Cardiac muscle cell (in vitro differentiated cells and primary cell): ENCODE measurements at places on chromosomes 7 and 10. TPM values are rescaled to one million over a fixed set of nuclear protein-coding genes. Genes with fewer than 3 reads are reported as not detected.

The WDR86 gene
- 58.8 and 87.0 TPM in 2 replicates for polyA plus RNA-seq

The POLR2J2 gene
- 27.7 and 32.6 TPM in 2 replicates for polyA plus RNA-seq

The DOCK1 gene
- 15.0 and 20.9 TPM in 2 replicates for polyA plus RNA-seq

The RBP4 gene
- polyA plus RNA-seq, result 0.86 TPM in 1 of 2 replicates, not detected in the other

The CPVL gene
- polyA plus RNA-seq, result 75.3 and 95.2 TPM in 2 replicates

The WNT8B gene
- polyA plus RNA-seq, result not detected in 2 replicates

DNA sequence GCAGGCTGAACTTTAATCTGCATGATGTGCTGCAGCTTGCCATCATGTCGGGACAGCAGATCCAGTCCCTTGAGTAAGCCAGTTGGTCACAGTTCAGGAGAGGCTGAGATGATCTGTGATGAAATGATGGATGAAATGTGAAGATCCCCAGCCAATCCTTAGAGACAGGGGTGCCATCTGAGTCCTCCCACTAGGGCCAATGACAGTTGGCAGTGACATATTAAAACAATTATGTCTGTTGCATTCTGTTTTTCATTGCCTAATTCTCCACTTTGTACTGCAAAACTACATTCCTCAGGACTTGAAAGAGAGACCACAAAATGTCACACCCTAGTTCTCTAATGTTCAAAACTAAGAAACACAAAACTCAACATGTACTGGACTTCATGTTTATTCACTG lies 66.3 kb upstream of the CAV2 start:
- no peak for DNase-seq

DNA sequence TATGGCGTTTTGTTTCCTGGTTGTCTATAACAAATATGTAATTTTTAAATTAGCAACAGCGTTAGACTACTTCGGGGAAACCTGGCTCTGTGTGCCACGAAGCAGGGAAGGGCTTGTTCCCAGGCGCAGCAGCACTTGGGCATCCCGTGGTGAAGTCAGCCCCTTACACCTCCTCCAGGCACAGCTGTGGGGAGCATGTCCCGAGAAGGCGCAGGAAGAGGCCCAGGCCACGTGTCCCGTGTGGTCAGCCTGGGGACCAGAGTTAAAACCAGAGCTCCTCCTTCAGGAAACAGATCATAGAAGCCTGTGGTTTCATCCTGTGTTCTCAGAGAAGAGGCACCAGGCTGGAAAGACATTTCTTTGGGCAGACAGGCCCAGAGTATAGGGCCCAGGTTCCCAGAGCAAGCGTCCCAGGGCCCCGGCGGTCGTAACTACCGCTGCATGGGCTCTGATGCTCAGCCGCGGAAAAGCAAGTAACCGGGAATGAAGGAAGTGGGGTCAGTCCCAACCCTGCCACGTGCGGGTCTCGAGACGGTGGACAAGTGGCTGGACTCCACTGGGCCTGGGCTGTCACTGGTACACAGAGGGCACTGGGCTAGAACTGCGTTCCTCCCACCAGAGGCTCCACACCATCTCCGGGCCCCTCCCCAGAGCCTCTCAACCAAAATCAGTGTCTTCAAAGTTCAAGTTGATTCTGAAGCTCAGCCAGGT lies 7.1 kb downstream of the NUDT1 start:
- DNase-seq, result no peak

GRCh38 chr7:130479716-130480400 lies 12.0 kb upstream of the MEST start:
- DNase-seq, result no peak

GRCh38 chr7:2279896-2280295 lies 34.3 kb downstream of the SNX8 start:
- peak; percentile 3 for DNase-seq

DNA sequence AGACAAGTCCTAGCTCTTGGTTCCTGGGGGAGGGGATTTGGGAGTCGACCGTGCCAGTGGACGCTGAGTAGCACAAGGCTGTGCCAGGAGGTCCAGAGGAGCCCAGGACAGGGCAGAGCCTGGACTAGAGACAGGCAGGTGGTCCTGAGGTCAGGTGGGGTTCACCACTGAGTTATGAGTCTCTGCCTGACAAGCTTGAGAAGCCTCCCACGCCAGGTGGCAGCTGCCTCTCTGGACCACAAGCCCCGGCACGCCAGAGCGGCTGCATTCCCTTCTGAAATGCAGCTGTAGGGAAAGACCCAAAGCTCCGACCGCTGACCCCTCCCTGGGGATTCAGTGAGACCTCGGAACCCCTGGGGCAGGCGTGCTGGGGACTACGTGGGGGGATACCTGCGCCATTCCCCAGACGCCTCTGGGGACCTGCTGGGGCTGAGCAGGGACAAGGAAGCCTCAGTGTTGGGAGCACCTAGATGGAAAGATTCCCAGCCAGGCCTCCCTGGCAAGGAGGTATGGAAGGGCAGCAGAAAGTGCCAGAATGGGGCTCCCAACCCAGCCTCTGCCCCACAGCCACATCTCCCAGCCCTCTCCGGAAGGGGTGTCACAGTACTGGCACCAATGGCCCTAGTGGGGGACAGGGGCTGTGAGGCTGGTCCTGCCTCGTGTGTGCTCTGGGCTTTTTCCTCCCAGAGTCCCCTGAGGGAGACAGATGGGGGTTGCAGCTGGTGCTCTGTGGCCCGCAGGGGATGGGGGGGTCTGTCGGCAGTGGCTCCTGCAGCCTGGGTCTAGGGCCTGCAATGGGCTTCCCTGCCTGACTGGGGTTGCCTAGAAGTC lies 29.0 kb downstream of the PDGFA start:
- no peak for DNase-seq

DNA sequence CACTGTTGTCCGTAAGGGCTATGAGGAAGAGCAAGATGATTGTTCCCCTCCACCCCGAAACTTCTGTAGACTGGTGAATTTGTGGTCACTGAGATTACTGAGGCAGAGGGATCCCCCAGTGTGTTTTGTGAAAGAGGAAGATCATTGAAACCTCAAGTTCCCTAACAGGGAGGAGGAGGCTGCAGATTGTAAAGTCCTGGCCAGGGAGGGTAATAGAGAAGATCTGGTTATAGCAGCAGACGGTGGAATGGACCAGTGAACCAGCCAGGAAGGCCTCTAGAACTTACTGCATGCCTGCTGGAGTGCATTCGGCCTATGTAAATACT lies 31.1 kb downstream of the LMTK2 start:
- no peak for DNase-seq

DNA sequence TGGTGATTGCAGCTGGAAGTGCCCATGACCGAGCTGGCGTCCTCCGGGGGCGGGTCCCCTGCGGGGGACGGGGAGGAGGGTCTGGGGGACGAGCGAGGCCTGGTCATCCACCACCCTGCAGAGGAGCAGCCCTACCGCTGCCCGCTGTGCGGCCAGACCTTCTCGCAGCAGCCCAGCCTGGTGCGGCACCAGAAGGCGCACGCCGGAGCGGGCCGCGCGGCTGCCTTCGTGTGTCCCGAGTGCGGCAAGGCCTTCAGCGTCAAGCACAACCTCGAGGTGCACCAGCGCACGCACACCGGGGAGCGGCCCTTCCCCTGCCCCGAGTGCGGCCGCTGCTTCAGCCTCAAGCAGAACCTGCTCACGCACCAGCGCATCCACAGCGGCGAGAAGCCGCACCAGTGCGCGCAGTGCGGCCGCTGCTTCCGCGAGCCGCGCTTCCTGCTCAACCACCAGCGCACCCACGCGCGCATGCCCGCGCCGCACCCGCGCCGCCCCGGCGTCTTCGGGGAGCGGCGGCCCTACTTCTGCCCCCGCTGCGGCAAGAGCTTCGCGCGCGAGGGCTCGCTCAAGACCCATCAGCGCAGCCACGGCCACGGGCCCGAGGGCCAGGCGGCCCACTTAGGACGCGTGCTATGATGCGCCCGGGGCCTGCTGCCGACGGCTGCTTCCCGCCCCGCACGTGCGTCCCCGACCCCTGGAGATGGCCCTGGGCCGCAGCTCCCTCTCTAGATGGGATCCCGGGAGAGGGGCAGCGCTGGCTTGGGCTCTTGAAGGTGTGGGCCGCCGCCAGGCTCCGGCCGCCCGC lies 28.7 kb downstream of the ZNF775 start:
- DNase-seq, result no peak

- no peak for DNase-seq
Measured at GRCh38 chr10:612696-613095, 76.8 kb downstream of the DIP2C start.

DNA sequence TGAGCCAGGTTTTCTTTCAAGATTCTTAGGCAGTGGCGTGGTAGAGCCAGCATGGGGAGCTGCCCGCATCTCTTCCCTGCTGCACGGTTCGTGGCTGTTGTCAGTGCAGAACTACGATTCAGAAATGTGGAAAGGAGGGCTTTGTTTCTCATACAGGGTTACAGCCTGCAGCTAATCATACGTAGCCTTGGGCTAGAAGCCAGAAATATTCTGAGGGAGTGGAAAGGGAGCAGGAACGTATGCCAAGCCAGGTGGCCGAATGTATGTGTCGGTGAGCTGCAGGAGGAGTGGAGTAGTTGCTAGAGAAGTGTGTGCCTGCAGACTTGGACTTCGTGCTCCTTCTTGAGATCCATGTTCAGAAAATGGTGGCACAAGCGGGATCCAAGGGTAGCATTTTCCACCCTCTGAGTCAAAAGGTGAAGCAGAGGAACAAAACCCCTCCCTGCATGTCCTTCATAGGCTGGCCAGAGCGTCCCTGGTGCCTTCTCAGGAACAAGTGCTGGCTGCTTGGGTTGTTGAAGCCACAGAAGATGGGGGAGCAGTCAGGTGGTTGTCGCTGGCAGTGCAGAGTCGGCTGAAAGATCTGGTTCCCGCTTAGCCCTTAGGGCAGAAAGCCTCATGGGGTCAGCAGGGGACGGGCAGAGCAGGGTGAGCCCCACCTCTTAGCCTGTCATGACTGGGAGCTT lies 40.9 kb downstream of the LANCL2 start:
- DNase-seq, result no peak

DNA sequence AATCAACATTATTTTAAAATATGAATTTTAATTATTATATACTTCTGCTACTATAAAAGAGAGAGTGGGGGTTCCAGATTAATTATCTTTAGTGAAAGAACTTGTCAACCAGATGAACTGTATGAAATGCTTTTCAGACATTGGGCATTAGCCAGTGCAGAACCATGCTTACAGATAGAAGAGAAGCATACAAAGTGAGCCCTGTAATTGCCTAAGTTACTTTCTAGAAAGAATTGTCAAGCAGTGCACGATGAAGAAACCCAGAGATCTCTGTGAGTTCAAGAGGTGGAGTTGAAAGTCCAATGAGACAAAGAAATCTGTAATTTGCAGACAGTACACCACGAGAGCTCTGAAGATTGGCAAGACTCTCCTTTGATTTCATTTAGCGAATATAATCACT lies 166.7 kb downstream of the CDC14C start:
- DNase-seq, result no peak

- peak; percentile 77 for DNase-seq
Measured at GRCh38 chr7:131507592-131508331, 48.7 kb downstream of the PODXL start.

GRCh38 chr7:102138676-102139075 lies 148.0 kb upstream of the SH2B2 start:
- no peak for DNase-seq

DNA sequence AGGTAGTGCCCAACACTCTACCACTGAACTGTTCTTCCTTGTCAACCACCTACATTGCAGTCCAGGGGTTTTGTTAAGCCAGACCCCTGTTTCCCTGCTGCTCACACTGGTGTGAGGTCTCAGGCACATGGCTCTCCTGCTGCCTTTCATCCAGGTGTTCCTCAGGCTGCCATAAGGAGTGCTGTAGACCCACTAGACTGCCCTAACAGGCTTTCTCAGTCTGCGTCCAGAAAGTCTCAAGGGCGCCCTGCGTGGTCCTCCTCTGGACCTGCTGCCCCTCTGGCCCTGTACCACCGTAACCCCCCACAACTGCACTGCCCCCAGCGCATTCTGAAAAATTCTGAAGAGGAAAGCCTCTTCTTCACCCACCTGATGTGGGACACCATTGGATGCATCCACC lies 225.7 kb upstream of the ANKRD30A start:
- DNase-seq, result no peak

- DNase-seq, result no peak
Measured at GRCh38 chr10:32017044-32017443, 39.2 kb downstream of the KIF5B start.
